ENCODE measurements at places on chromosomes 2 and 18.

DNA sequence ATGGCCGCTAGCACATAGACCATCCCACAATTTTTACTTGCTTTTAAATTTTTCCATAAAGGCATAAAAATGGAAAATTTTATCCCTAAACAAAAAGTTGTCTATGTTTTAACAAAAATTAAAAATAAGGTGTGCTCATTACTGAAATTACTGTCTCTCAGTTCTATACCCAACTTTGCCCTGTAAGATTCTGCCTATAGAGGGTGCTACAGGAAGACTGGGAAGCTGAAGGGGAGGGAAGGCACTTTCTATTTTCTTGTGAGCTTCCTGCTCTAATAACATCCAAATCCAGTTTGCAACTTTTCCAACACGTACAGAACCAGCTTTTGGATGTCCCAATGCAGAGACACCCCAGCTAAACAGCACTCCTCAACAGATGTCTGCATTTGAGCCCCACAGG, 666.9 kb downstream of the PLCL1 start:
- no peak for DNase-seq

GRCh38 chr2:226211439-226211838, 588.2 kb downstream of the IRS1 start:
- DNase-seq: no peak

DNA sequence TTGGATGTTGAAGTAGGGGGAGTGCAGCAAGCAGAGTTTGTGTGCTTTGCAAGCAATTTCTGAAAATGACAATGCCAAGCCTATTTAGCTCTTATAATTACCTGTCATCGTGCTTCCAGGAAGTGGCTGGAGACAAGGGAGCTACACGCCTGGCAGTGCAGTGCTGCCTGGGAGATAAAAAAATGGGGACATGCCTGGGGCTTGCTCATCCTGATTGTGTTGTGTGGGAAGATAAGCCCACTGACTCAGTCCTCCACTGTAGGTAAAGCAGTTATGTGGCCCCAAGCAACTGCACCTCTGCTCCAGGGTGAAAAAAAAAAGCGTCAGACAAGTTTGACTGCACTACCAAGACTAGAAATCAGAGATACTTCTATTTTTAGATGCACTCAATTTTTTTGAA, 396.9 kb upstream of the NXPH2 start:
- no peak for DNase-seq

DNA sequence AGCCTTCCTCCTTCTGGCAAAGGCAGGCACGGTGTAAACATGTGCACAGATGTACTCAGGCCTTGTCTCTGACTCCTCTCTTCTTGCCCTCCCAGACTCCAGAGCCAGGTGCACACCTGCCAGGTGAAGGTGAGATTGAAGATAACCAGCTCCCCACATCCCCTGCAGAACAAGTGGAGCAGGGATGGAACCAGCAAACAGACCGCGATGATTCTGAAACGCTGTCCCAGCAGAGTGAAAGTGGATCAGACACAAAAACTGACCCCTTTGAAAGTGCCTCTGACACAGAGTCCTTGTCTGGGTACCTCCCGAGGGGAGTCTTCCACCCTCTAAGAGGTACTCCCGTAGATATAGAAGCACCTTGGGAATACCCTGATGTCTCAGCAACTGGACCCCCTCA, 77.2 kb downstream of the ARHGEF4 start:
- no peak for DNase-seq

DNA sequence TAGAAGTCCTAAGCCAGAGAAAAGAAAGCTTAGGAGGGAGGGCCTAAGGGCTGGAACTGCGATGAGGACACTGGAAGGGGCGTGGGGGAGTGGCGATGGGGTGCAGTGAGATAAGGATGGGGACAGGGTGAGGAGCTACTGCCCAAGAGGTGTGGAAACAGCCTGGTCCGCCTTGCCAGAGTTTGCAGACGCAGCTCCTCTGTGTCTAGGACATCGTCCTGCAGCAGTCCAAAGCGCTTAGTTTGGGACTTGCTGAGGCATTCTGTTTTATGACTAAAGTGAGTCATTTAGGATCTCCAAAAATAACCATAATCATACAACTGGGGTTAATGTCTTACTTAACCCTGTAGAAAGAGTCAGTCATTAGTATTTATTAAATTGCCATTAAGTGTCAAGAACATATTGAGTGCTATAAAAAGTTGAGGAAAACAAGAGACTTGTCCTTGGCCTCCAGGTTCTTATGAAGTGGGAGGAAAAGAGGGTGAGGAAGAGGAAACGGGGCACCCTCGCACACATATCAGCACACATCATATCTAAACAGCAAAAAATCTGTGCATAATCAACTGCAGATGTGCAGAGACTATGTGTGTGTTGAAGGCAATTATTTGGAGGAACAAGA, 74.8 kb downstream of the CDK15 start:
- DNase-seq: no peak

DNA sequence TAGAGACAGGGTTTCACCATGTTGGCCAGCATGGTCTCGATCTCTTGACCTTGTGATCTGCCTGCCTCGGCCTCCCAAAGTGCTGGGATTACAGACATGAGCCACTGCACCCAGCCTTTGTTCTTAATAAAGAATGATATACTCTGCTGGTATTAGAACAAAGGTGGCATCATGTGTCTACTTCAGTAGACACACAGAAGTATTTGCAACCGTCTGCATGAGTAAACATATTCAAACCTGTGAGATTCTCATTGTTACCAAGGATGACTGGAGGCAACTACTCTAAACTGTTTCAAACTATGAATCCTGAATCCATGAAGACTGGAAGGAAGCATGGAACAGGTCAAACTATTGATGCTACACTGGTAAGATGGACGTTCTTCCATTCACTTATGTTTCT, 32.1 kb downstream of the MBD2 start:
- no peak for DNase-seq

- no peak for DNase-seq
Observed at GRCh38 chr2:236577481-236578410, 8.1 kb downstream of the ACKR3 start.

DNA sequence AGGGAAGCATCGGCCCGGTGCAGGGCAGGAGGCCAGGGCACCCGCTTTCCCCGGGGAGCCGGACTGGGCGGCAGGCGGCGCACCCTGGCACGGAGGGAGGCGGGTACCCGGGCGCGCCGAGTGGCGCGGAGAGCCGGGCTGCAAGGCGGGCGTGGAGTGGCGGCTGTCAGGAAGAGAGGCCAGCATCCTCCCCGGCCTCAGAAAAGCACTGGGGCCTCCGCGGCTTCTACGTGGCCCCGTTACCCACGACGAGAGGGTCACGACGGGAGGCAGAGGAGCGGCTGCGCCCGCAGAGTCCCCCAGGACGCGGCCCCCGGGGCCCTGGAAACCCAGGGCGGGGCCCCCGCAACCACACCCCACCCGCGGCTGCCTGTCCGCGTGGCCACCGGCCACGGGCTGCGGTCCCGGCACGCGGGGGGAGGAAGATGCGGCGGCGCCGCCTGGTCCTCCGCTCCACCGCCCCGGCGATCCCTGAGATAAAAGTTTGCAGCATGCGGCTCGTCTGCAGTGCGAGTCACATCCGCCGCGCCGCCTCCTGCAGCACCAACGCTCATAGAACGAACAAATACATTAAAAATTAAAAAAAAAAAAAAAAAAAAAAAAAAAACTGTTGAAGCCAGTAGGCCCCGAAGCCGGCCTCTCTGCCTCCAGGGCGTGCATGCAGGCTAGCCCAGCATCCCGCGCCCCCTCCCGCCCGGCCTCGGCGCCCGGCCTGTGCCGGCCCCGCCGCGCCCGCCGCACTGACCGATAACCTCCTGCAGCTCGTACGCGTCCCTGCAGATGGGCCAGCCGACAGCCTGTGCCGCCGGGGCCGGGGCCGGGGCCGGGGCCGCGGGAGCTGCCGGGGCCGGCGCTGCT, 683 bp downstream of the STK39 start:
- peak; percentile 72 for DNase-seq

DNA sequence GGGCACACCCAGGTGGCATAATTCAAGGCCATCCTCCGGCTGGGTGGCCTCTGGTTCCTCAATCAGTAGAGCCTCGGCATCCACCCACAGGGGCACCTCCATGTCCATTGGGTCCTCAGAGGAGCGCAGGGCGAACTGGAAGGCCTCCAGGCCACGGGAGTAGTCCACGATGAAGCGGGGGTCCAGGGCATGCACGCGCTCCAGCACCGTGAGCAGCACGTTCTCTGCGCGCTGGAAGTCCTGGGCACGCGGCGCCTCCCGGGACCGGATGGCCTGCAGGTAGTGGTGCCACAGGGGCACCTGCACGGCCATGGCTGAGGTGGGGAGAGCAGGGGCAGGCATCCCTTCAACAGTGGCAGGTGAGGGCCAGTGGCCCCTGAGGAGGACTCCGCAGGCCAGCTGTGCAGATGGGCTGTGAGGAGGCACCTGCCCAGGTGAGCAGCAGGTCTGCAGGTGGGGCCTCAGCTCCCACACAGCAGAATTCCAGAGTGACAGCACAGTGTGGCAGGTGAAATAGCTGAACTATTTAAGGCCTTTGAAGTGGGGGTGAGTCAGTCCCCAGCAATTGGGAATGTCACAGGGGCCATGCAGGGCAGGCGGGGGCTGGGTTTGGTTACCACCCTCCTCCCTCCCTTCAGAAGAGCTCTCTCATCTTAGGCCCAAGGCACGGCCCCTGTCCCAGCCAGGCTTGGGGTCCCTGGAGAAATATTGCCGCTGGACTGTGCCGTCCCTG, at the start of gene MAB21L4:
Gene MAB21L4, minus strand, starts transcription at position 501 of the 733 bp plus-strand sequence. Its CDS starts 159 bp downstream, at position 342.
- DNase-seq: no peak

DNA sequence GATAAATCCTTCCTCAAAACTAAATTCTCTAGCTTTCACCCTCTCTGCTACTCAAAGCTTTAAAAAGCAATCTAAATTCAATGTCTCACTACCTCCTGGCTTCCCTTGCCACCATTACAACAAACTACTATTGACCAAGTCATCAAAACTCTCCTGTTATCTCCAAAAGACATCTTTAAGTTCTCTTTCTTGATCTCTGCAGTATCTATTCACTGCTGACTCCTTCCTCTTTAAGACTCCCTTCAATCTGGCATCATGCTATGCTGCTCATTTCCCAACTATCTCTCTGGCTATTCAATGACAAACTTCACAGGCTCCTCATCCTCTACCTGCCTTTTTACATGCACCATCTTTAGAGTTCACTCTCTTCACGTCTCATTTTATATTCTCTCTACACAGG, 5.9 kb downstream of the PPP3R1 start:
- no peak for DNase-seq

DNA sequence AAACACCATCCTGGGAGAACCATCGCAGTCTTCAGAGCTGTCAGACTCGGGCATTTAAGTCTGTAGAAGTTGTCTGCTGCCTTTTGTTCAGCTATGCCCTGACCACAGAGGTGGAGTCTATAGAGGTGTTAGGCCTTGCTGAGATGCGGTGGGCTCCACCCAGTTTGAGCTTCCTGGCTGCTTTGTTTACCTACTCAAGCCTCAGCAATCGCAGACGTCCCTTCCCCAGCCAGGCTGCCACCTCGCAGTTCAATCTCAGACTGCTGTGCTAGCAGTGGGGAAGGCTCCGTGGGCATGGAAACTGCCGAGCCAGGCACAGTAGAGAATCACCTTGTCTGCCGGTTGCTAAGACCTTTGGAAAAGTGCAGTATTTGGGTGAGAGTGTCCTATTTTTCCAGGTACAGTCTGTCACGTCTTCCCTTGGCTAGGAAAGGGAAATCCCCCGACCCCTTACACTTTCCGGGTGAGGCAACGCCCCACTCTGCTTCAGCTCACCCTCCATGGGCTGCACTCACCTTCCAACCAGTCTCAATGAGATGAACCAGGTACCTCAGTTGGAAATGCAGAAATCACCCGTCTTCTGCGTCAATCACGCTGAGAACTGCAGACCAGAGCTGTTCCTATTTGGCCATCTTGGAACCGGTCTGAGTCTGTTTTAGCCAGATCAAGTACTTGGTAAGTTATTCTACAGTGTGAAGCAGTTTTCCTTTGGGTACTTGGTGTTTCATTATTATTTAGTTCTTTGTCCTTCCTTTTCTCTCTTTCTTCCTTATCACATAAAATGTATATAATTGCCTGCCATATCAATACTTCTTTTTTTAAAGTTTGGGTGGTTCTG, 71.5 kb downstream of the CDC42EP3 start:
- DNase-seq: peak; percentile 41

GRCh38 chr2:196703695-196704094, 64.2 kb downstream of the CCDC150 start:
- DNase-seq: no peak

DNA sequence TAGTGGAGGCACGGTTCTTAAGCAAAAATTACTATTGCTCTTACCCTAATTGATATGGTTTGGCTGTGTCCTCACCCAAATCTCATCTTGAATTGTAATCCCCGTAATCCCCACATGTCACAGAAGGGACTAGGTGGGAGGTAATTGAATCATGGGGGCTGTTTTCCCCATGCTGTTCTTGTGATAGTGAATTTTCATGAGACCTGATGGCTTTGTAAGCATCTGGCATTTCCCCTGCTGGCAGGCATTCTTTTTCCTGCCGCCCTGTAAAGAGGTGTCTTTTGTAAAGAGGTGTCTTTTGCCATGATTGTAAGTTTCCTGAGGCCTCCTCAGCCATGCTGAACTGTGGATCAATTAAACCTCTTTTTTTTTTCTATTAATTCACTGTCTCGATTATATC, 1691.8 kb upstream of the SLC39A10 start:
- no peak for DNase-seq

DNA sequence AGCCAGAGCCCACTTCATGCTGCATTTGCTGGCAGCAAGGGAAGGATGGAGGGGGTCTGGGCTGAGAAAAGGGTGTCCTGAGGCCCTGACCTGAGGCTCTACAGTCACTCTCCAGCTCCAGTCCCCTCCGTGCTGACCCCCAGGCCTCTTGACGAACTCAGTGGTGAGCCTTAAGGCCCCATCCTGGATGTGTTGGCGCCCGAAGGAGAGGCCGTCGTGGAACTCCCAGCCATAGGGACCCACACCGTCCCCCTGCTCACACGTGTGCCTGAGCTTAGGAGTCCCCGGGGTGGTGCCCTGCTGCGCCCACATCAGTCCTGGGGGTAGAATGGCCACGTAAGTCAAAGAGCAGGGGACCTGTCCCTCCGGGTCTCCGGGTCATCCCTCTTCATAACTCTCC, 776 bp downstream of the MOGS start:
- no peak for DNase-seq

DNA sequence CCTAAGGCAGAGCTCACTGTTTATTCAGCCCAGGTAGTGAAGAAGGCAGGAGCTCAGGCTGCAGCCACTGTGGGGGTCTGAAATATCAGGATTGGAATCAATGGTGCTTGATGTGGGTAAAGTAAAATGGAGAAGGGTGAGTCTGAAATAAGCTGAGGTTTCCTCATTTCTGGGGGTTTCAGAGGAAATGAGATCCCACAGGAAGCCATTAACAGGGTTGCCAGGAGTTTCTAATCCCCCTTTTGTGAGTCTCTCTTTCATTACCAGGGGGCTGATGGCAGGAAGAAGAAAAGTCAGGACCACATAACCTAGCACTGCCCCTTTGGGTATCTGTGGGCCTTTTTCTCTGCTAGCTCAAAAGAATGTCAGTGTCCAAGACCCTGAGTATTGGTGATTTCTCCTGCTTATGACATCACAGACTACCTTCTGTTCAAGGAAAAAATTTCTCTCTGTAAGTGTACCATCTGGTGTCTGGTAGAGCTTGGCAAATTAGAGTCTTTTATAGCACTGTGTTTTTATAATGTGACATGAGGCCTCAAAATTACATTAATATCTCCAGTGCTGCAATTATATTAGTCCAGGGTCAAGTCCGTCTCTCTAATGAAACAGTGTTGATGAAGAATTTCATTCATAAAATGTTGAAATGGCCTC, 56.0 kb downstream of the LBH start:
- no peak for DNase-seq

GRCh38 chr18:33355756-33356155, 84.8 kb downstream of the CCDC178 start:
- no peak for DNase-seq

- DNase-seq: no peak
Observed at GRCh38 chr18:57208047-57208446, 61.2 kb downstream of the BOD1L2 start.

Measured in stimulated activated CD4-positive, alpha-beta T cell treated with anti-CD3 and anti-CD28 coated beads, Interleukin-4, amount 100 ng/mL, for 24 hours (primary cell).